Endothelial cell of umbilical vein (primary cell): ENCODE measurements at places on chromosomes 3 and 15.

DNA sequence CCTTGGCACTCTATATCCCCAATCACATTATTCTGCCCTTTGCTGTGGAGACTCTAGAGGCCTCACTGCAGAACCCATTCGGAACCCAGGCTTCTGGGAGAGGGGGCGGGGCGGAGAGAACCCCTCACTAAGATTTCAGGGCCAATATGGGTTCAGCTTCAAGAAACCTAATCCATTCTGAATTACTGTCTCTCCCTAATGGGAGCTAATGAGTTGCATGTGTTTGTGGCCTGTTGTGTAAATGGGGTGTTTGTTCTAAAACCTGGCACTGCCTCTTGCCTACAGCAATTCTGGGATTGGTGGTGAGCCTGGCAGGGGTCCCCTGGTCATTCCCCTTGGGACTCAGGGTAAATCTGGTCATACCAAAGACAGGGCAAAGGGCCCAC lies 605 bp upstream of the RASL12 start:
- no peak for DNase-seq

DNA sequence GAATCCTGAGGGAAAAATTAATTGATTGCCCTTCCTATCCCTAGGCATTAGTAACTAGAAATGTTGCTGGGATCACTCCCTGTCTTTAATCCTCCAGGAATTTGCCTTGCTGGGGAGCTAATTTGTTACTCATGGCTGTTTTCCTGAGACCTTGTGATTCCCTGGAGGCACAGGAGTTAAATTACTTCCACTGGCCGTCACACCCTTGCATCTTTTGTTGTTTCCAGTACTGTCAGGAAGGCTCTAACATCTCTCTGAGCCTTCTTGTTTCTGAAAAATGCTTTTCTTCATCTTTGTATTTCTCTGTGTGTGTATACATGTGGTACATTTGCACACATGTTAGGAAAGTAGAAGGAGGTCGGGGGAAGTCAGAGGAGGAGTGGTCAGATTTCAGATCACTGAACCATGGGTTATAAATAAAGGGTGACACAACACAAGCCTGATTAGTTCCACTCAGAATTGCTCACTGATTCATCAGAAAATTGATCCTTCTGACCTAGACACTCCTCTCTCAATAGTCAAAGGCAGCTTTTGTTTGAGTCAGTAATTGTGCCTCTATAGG lies 23.5 kb upstream of the LRRFIP2 start:
- no peak for DNase-seq

DNA sequence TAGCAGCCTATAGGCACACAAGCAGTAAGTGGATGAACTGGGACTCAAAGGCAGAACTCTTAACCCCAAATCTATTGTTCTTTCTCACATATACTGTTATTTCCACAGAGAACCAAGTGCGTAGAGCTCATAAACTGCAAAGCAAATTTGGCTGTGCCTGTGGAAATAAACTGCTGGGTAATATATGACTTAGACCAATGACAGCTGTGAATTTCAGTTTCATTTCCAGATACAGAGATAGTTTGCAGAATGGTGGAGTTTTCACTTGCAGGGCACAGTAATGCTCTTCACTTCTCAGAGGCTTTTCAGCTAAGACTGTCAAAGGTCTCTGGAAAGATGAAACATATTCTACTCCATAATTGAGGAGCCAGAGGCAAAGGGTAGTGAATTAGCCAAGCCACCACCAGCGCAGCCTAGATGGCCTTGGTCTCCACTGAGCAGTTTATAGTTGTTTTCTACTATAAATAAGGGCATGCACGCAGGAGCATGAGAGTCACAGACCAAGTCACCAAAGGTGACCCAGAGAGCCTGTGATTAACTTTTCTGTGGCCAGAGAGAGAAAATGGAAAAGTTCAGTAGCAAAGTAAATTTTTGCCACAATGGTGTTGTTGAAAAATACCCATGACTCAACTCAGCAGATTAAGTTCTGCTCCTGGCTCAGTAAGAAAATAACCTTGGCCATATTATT lies 180.7 kb upstream of the GRM7 start:
- DNase-seq, result no peak

DNA sequence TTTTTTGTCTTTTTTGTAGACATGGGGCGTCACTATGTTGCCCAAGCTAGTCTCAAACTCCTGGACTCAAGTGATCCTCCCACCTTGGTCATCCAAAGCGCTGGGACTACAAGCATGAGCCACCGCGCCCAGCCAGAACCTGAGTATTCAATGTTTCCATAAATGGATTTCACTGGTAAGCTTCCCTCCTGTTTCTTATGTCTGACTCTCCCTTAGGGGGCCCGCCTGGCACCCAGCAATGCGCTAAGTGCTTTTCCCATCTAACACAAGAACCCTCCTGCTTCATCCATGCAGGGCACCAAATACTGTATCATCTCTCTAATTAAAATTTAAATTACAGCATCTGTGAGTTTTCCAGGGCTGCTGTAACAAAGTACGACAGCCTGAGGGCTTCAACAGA lies 44.9 kb downstream of the KLF15 start:
- no peak for DNase-seq

DNA sequence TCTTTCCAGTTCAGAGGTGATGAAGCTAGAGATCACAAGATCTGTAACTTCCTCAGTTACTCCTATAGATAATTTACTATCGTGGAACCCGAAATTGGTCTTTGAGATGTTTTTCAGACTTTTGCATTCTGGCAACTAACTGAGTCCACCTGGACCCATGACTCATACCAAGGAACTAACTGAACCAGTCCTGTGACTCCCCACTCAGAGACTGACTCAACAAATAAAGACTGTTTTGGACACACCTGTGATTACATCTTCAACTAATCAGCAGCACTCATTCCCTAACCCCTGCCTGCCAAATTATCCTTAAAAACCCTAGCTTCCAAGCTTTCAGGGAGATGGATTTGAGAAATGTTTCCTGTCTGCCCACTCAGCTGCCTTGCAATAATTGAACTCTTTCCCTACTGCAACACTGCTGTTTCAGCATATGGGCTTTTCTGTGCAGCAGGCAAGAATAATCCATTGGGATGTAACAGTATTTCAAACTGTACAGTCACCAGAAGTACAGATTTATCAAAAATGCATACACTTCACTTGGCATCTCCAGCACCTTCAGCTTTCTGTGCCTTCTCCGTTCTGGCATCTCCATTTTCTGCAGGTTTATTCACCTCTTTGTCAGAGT lies 57.7 kb downstream of the GATM start:
- DNase-seq, result no peak

- no peak for DNase-seq
Measured at GRCh38 chr3:194285850-194286197, 65.3 kb downstream of the CPN2 start.

GRCh38 chr3:111238885-111239284 lies 167.3 kb downstream of the NECTIN3 start:
- DNase-seq, result no peak
